Fibroblast of lung (primary cell): ENCODE measurements at places on chromosomes 6 and 20. TPM values are rescaled to one million over a fixed set of nuclear protein-coding genes. Genes with fewer than 3 reads are reported as not detected.

Gene VGLL2
- not detected in 2 replicates for total RNA-seq

- H3K4me3 ChIP-seq: no peak overlapping the region
- H3K27me3 ChIP-seq: no peaks in the 10 kb centered on the region
- H3K27ac ChIP-seq: peak overlapping the region; percentile 76
- H3K36me3 ChIP-seq: peaks cover 2% of the 10 kb centered on the region
Observed at GRCh38 chr6:73722318-73723060, 26.5 kb downstream of the CD109 start.

Gene PRR18
- total RNA-seq: not detected in 2 replicates

GRCh38 chr6:120164531-120164930 lies 815.0 kb upstream of the MAN1A1 start:
- H3K4me1 ChIP-seq: no peaks in the 10 kb centered on the region
- H3K4me3 ChIP-seq: no peak overlapping the region
- no peaks in the 10 kb centered on the region for H3K36me3 ChIP-seq
- no peak overlapping the region for H3K27ac ChIP-seq

Gene MYLK2
- total RNA-seq: under 0.01 TPM in 1 of 2 replicates, not detected in the other

GRCh38 chr6:49430866-49431265 lies 32.2 kb downstream of the MMUT start:
- H3K36me3 ChIP-seq: no peaks in the 10 kb centered on the region
- H3K27ac ChIP-seq: no peak overlapping the region
- H3K27me3 ChIP-seq: no peaks in the 10 kb centered on the region
- no peak overlapping the region for H3K4me3 ChIP-seq
- no peak for DNase-seq

Gene PAX1
- not detected in 2 replicates for total RNA-seq

- peaks cover 3% of the 10 kb centered on the region for H3K4me1 ChIP-seq
- H3K27ac ChIP-seq: no peak overlapping the region
- no peak for DNase-seq
Observed at GRCh38 chr6:127481111-127481510, 21.9 kb upstream of the KIAA0408 start.

Gene HTR1B
- total RNA-seq: 0.17 TPM in 1 of 2 replicates, not detected in the other

GRCh38 chr6:4282926-4283325 lies 147.6 kb upstream of the ECI2 start:
- DNase-seq: no peak
- H3K27me3 ChIP-seq: peaks cover 14% of the 10 kb centered on the region
- H3K27ac ChIP-seq: no peak overlapping the region

- peaks cover 4% of the 10 kb centered on the region for H3K4me1 ChIP-seq
- H3K27me3 ChIP-seq: no peaks in the 10 kb centered on the region
- no peak overlapping the region for H3K27ac ChIP-seq
Observed at GRCh38 chr6:3696525-3697088, 54.9 kb downstream of the PXDC1 start.

Gene RSPH9
- 1.5 and 1.7 TPM in 2 replicates for total RNA-seq

GRCh38 chr6:35686873-35687555 lies 1.7 kb downstream of the FKBP5 start:
- no peak for DNase-seq
- no peaks in the 10 kb centered on the region for H3K27me3 ChIP-seq
- H3K27ac ChIP-seq: no peak overlapping the region
- H3K4me3 ChIP-seq: peak overlapping the region; percentile 64

DNA sequence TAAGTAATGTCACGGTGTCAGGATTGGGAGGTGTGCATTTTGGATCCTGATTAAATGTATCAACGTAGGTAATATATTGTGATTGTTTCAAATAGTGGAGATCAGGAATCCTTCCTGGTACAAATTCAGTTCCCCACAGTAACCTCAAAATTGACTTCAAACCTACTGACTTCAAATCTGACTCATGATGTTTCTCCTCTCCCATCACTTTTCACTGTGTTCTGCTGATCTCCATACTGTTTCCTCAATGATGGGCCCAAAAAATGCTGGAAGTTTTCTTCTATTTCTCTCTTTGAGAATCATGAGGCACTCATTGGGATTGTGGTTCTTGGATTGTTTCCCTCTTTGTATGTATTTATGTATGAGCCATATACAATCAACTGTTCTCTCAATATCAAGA lies 35.9 kb downstream of the LAMA2 start:
- no peak for DNase-seq
- no peaks in the 10 kb centered on the region for H3K36me3 ChIP-seq
- no peaks in the 10 kb centered on the region for H3K4me1 ChIP-seq
- H3K27me3 ChIP-seq: no peaks in the 10 kb centered on the region
- no peak overlapping the region for H3K4me3 ChIP-seq

Gene EYA4
- total RNA-seq: 23.9 and 38.0 TPM in 2 replicates

Gene SYTL3
- 2.8 and 4.6 TPM in 2 replicates for total RNA-seq

GRCh38 chr20:45128099-45128498 lies 3.8 kb upstream of the WFDC12 start:
- no peak for DNase-seq
- no peak overlapping the region for H3K4me3 ChIP-seq
- no peaks in the 10 kb centered on the region for H3K36me3 ChIP-seq
- H3K27me3 ChIP-seq: peaks cover 10% of the 10 kb centered on the region
- H3K4me1 ChIP-seq: no peaks in the 10 kb centered on the region
- no peak overlapping the region for H3K27ac ChIP-seq

- no peak overlapping the region for H3K4me3 ChIP-seq
- no peaks in the 10 kb centered on the region for H3K36me3 ChIP-seq
- H3K27ac ChIP-seq: no peak overlapping the region
- DNase-seq: no peak
Observed at GRCh38 chr6:25002326-25003091, 66.7 kb upstream of the RIPOR2 start.

GRCh38 chr6:22320750-22321149 lies 23.9 kb upstream of the PRL start:
- no peaks in the 10 kb centered on the region for H3K27me3 ChIP-seq
- H3K36me3 ChIP-seq: no peaks in the 10 kb centered on the region
- no peaks in the 10 kb centered on the region for H3K4me1 ChIP-seq
- H3K27ac ChIP-seq: no peak overlapping the region
- peak; percentile 99 for DNase-seq
- H3K4me3 ChIP-seq: no peak overlapping the region

- peak; percentile 88 for DNase-seq
- no peaks in the 10 kb centered on the region for H3K36me3 ChIP-seq
- no peaks in the 10 kb centered on the region for H3K27me3 ChIP-seq
Observed at GRCh38 chr6:328136-328670, 35.9 kb downstream of the DUSP22 start.

GRCh38 chr6:143375022-143375585 lies 75.4 kb downstream of the ADAT2 start:
- H3K36me3 ChIP-seq: no peaks in the 10 kb centered on the region
- no peaks in the 10 kb centered on the region for H3K4me1 ChIP-seq
- no peak overlapping the region for H3K27ac ChIP-seq

Gene COL11A2
- total RNA-seq: 0.17 and 0.26 TPM in 2 replicates

- H3K4me1 ChIP-seq: no peaks in the 10 kb centered on the region
- H3K36me3 ChIP-seq: no peaks in the 10 kb centered on the region
- no peak overlapping the region for H3K27ac ChIP-seq
- H3K27me3 ChIP-seq: no peaks in the 10 kb centered on the region
- H3K4me3 ChIP-seq: no peak overlapping the region
Observed at GRCh38 chr20:20327746-20328145, 40.2 kb upstream of the INSM1 start.

- H3K4me3 ChIP-seq: no peak overlapping the region
- DNase-seq: no peak
- H3K27me3 ChIP-seq: no peaks in the 10 kb centered on the region
- no peak overlapping the region for H3K27ac ChIP-seq
- H3K36me3 ChIP-seq: peaks cover 19% of the 10 kb centered on the region
- peaks cover 12% of the 10 kb centered on the region for H3K4me1 ChIP-seq
Observed at GRCh38 chr6:137876547-137876946, 9.5 kb downstream of the TNFAIP3 start.

GRCh38 chr6:131292145-131292938 lies 157.1 kb downstream of the AKAP7 start:
- H3K4me1 ChIP-seq: no peaks in the 10 kb centered on the region
- H3K4me3 ChIP-seq: no peak overlapping the region
- no peak overlapping the region for H3K27ac ChIP-seq
- no peaks in the 10 kb centered on the region for H3K27me3 ChIP-seq

DNA sequence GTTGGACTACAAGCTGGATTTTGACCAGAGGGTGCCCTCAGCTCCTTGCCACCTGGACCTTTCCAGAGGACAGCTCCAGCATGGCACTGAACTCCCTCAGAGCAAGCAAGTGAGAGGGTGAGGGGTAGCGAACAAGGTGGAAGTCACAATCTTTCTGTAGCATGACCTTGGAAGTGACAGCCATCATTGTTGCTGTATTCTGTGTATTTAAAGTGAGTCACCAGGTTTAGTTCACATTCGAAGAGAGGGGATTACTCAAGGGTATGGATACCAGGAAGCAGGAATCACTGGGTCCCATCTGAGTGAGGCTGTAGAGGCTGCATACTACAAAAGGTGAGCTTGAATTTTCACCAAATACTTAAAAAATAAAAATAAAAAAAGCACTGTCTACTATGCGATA lies 280.0 kb upstream of the SPTLC3 start:
- DNase-seq: no peak
- H3K36me3 ChIP-seq: no peaks in the 10 kb centered on the region
- H3K27ac ChIP-seq: no peak overlapping the region
- no peaks in the 10 kb centered on the region for H3K27me3 ChIP-seq
- H3K4me1 ChIP-seq: no peaks in the 10 kb centered on the region

Gene PTGIS
- 41.5 and 79.1 TPM in 2 replicates for total RNA-seq

GRCh38 chr6:3425574-3425973 lies 31.3 kb downstream of the SLC22A23 start:
- H3K27ac ChIP-seq: no peak overlapping the region
- DNase-seq: no peak
- no peak overlapping the region for H3K4me3 ChIP-seq
- H3K4me1 ChIP-seq: no peaks in the 10 kb centered on the region
